Effector memory CD8-positive, alpha-beta T cell (primary cell): ENCODE measurements at places on chromosomes 2 and 18.

GRCh38 chr2:178829299-178829960 is 22.2 kb upstream of the TTN start:
- DNase-seq: no peak

DNA sequence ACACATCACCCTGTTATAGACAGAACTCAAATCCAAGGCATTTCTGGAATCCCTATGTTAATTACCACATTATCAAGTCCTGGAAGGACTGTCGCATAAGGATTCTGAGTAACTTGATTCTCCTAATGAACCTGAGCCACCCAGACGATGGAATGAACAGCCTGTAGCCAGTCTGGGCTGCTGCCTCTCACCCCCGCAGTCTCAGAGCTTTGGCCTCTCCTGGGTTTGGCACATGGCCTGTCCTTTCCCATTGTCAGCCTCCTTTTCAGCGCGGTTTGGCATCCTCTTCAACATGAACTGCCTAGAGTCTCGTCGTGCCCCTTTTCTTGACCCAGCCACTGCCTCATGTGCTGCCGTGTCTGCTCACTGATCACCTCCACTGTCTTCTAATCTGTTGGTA is 147.6 kb downstream of the SLC8A1 start:
- no peak for DNase-seq

DNA sequence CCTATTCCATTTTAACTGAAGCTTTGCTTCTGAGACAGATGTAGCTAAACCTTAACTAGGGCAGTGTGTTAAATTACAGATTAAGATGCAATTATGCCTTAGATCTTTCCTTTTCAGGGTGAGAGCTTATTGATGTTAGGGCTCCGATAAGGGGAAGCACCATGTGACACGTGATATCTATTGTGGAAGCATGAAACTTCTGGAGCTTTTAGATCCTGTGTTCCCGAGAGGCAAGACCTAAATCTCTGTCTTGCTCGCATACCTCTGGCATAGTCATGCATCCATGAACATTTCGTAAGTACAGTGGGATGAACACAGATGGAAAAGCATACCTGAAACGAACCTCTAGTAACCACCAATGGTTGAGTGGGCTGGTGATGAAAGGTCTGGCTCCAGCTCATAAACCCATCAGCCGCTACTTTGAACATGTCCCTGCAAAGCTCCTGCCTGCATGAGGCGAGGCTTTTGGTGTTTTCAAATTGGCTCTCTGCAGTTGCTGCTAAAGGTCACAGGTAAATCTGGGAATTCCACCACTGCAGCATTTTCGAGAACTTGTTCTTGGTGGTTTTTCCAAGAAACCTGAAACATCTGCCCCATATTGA is 3.7 kb upstream of the NRP2 start:
- DNase-seq: no peak

DNA sequence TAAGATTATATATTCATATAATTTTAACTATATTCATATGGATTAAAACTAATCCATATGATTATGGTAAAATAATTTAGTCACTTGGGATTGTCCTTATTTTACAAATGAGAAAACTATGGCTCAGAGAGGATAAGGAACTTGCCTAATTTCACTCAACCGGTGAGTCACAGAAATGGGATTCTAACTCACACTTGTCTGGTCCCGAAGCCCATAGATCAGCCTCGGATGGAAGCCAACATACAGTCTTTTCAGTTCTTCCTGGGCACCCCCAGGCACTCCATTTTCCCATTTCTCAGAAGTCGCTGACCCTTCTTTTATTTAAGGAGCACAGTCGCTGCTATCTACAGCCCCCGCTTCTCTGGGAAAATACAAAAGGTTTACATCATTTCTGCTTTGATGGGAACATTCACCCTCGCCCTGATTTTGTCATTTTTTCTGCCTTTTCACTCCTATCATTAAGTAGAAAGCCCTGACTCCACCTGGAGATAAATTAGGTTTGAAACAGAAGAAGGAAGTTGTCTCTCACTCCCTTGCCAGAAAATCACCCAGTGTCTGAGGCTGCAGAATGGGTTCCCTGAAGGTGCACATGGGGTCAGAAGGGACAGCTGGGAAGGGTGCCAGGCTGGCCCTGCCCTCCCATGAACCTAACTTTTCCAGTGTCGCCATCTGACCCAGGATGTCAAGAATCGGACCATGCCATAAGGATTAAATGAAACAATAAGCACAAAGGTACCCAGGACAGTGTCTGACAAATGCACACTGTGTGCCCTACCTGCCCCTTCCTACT is 36.6 kb downstream of the CYP1B1 start:
- DNase-seq: no peak

DNA sequence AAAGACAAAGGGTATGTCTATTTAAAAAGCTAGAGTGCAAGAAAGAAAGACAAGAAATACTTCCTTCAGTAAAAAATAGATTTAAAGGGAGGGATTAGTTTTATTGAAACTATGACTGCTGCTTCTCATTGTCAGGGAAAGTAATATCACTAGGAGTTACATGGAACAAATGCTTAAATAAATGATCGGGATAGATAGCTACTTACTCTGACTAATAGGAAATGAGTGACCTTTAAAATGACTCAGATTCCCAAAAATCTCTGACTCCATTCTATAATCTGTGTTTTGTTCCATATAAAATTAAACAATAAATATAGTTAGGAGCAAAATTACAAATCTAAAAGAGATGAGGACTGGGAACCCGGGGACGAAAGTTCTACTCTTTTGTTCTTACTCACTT is 669.3 kb downstream of the NR4A2 start:
- DNase-seq: no peak

GRCh38 chr2:120991441-120991840 is 255.8 kb downstream of the GLI2 start:
- no peak for DNase-seq

- no peak for DNase-seq
Measured at GRCh38 chr18:41576643-41577042, 378.4 kb upstream of the PIK3C3 start.

- no peak for DNase-seq
Measured at GRCh38 chr2:24163186-24163585, 11.7 kb upstream of the FAM228A start.

DNA sequence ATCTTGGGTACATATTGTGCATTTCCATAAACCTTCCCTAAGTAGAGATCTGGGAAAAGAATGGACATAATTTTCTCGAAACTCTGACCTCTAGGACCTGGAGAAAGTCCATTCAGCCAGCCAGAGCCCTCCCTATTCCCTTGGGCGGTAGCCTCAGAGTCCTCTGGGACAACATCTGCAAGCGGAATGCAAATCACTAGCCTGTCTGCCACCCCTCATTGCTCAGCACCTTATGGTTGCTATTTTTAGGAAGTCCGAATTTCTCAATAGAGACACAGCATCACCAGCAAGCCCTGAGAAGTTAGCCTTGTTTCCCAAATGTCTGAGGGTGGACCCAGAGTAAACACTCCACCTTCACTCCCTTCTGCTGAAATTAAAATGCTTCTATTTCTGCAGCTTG is 17.6 kb upstream of the CD28 start:
- DNase-seq: no peak

DNA sequence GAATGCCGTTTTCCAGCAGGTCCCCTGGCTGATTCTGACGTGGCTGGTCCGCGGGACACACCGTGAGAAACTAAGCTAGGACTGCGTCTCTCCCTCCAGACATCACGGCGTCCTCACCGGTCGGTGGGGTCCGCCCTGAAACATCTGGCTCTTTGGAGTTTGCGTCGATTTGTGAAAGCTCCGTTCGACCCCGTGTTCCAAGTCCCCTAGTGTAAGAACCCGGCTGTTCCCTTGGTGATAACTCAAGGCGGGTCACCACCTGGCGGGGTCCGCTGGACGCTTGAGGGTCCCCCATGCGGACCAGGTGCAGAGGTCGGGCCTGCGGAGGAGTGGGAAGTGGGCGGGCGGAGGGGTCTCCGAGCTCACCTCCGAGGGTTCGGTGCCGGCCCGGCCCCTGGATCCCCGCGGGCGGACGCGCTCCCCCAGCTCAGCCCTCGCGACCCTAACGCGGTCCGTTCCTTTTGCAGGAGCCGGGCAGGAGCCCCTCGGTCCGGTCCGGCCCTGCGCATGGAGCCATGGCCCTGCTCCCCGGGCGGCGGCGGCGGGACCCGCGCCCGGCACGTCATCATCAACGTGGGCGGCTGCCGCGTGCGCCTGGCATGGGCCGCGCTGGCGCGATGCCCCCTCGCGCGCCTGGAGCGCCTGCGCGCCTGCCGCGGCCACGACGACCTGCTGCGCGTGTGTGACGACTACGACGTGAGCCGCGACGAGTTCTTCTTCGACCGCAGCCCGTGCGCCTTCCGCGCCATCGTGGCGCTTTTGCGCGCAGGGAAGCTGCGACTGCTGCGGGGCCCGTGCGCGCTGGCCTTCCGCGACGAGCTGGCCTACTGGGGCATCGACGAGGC is 65.6 kb downstream of the KCNG2 start:
- DNase-seq: no peak

DNA sequence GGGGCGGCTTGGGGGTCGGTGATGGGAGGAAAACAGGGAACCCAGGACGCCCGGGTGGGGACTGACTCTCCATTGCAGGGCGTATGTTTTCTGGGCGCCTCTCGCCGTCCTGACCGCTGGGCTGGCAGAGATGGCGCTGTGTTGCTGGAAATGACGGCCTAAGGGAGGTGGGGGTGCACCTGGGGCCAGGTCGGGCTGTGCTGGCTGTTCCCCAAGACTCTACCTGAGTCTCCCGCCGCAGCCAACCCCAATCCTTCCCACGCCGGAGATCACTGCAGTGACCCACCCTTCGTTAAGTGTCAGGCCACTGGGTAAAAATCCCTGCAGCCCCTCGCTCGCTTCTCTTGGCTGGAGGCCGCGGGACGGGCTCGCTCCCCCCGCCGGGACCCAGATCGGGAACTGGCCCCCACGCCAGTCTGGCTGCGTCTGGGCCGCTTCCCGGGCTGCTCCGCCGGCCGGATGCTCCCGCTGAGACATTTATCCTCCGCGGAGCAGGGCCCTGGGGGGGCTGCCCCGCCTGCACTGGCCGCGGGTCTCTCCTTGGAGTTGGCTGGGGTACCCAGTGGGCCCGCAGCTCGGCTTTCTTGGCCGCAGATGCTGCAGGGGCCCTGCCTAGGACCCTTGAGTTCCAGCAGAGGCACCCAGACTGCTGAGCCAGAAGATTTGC is 7.8 kb upstream of the ARMC9 start:
- DNase-seq: no peak

- no peak for DNase-seq
Measured at GRCh38 chr2:225120186-225120585, 77.9 kb upstream of the DOCK10 start.

GRCh38 chr2:240989451-240990265 is 8.8 kb upstream of the SNED1 start:
- DNase-seq: no peak

DNA sequence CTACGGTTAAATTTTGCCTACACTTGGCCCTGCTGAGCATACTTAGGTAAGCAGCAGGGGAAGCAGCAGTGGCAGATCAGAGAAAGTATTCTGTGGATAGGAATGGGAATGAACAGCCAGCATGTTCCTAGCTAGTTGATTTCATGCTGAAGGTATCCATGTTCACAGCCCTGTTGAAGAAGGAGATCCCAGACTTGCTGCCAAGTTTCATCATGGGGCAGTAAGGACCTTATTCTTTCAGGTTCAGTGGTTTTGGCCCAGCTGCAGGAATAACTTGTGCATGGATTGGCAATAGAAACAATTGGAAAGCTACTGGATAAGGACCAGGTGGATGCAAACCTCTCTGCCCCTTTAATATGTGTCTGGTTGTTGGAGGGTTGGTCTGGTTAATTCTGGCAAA is 98.2 kb upstream of the TMEM178A start:
- no peak for DNase-seq

DNA sequence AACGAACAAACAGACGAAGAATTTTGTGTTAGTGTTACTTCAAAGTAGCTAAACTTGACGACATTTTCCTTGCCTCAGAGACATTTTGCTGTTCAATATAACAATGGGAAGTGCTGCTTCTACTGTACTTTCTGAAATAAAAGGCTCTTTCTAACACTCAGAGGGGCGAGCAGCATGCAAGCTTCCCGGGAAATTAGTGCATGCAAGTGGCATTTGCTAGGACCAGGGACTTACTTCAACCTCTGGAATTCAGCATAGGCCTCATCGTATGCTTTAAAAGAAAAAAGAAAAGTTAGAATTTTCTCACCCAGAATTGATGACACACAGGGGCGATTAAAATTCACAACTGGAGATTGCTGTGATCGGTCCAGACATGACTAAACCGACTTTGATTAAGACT is 62.5 kb upstream of the LPIN2 start:
- no peak for DNase-seq

GRCh38 chr2:168137510-168138180 is 109.8 kb downstream of the STK39 start:
- no peak for DNase-seq

GRCh38 chr2:233037078-233037477 is 4.6 kb downstream of the NEU2 start:
- DNase-seq: no peak

GRCh38 chr2:3348767-3349166 is 28.9 kb downstream of the EIPR1 start:
- DNase-seq: no peak

DNA sequence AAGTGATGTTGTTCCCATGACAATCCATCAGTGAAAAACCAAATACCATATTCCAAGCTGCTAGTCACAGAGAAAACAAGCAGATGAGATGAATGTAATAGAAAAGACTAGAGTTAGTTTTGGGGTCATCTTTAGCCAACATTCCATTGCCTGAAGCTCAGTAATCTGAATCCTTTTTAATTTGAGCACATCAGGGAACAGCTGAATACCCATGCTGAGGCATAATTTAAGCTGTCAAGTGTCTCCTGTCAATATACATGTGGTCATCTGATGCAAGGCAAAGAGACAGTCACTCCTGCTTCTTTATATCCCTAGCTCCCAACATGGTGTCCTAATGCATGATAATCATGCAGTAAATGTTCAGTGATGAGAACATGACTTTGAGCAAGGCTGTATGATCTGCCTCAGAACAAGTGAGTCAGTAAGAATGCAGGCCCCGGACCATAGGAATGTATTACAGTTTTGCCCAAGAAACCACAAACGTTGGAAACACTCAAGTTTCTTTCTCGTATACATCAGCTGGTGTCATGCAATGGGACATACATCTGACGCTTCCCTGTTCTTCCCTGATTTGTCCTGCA is 48.0 kb downstream of the CDK15 start:
- no peak for DNase-seq

DNA sequence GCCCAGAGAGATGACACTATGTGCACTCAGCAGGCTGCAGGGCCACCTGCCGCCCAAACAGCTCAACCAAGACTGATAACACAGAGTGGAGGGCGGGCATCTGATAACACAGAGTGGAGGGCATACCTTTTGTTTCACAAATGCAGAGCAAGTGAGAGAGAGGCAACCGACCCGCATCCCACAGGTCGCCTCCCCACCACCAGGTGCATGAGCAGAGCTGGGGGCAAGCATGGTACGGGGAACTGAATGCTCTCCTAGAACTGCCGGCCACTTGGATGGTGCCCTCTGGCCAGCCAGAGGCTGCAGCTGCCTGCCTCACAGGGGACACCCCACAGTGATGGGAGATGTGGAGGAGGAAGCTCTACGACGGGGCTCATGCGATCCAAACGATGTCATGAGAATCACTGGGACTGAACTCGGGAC is 49.5 kb downstream of the ANO7 start:
- DNase-seq: no peak

GRCh38 chr2:162072976-162073887 is 783 bp downstream of the DPP4 start:
- DNase-seq: no peak

- no peak for DNase-seq
Measured at GRCh38 chr2:101614127-101614759, 83.3 kb upstream of the MAP4K4 start.

- DNase-seq: no peak
Measured at GRCh38 chr18:49094979-49095632, 144.3 kb upstream of the SMAD7 start.
